ENCODE measurements at places on chromosomes 11 and 22.
A peak's percentile ranks its signal among the peaks of the same experiment; 100 is the strongest.

DNA sequence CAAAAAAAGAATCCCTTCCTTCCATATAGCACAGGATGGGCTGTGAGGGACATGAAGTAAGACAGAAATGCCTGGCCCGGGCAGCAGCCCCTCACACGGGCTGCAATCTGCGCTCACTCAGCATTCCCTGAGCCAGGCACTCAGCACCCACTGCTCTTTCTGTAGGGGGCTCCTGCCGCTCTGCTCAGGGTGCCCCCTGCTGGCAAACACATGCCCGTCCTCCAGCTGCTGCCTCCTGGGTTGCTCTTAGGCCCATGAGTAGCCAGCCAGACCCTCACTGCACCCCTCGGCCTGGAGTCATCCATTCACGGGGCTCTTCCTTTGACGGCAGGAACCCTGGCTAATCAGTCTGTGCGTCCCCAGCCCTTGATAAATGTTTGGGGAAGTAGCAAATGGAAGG lies 6.9 kb downstream of the MCAT start:
- DNase-seq: no peak

GRCh38 chr11:34860034-34860433 lies 56.1 kb downstream of the APIP start:
- no peak for DNase-seq

DNA sequence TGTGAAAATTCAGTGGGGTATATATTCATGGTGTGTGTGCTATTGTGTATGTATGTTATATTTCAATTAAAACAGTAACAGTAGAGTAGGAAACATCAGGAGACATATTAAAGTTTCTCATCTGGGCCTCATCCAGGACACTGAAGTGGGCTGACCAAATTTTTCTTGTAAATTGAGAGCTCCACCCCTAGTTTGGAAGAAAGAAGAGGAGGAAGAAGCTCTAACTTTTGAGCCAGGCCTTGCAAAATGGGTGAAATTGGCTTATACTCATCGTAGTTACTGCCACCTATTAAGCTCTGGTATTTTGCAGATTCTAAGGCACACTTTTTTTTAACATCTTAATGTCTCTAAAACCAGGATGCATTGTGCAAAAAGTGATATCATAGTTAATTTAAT lies 33.7 kb downstream of the TSPAN18 start:
- DNase-seq: no peak

DNA sequence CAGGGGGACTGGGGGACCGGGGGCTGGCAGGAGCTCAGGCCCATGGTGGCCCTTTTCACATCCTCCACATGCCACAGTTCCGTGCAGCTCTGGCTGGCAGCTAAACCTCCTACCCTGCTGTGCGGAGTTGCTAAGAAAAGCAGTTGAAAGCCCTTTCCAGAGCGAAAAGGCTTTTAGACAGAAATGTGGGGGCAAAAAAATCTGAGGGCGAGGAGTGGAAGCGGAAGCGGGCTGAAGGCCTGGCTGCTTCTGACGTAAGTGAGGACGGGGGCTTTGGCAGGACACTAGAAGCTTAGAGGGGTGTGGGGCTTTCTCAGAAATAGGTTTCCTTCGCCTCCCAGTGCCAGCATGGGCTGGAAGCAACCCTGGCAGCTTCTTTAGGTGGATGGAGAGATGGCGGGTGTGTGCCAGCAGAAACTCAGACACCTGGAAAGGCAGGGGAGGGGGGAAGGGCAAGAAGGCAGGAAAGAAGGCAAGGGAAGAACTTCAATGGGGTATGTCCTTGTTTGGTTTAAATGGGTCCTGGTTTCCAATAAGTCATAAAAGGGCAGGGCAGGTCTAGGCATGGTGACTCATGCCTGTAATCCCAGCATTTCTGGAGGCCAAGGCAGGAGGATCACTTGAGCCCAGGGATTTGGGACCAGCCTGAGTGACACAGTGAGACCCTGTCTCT lies 11.2 kb upstream of the DGKZ start:
- no peak for DNase-seq

DNA sequence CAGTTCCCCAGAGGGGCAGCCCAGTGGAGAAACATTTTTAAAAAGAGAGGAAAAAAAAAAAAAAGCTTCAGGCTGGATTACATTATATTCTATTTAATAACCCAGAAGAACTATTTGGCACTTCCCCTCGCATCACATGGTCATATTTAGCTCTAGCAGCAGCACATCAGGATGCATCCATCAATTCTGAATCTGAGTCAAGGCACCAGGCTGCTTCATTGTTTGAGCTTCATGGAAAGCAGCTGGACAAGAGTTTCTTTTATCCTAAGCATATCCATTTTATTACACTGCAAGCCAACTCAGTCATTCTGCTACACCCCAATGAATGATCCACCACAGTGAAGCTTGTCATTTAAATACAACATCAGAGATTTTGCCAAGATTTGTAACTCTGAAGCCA lies 10.0 kb downstream of the SPTY2D1 start:
- DNase-seq: no peak

- DNase-seq: no peak
Observed at GRCh38 chr11:17974246-17974645, 38.6 kb downstream of the SERGEF start.

- DNase-seq: no peak
Observed at GRCh38 chr22:50699756-50700386, 27.2 kb downstream of the SHANK3 start.

DNA sequence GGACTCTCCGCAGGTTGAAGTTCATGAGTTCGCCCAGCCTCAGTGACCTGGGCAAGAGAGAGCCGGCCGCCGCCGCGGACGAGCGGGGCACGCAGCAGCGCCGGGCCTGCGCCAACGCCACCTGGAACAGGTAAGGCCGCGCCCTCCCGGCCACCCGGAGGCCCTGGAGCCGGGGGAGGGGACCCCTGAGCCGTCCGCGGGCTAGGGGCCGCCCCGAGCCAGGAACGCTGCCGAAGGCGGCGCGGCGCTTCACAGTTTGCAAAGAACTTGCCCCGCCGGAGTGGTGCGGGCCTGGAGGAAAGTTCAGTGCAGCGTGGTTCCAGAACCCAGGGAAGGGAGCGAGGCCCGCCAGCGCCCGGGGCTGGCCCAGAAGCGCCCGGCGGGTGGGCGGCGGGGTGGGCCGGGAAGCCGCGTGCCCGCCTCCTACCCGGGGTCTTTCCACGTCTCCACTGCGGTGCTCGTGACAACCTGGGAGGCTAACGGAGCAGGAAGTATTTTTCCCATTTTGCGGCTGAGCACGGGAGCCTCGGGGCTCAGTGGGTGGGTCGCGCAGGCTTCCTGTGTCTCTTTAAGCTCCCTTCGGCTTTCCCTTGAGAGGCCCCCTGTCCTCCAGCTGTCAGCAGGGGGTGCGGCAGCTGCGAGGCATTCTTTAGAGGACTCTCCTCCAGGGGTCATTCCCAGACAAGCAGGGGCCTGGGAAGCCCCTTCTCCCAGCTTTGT lies 635 bp downstream of the PRR5 start:
- DNase-seq: no peak

DNA sequence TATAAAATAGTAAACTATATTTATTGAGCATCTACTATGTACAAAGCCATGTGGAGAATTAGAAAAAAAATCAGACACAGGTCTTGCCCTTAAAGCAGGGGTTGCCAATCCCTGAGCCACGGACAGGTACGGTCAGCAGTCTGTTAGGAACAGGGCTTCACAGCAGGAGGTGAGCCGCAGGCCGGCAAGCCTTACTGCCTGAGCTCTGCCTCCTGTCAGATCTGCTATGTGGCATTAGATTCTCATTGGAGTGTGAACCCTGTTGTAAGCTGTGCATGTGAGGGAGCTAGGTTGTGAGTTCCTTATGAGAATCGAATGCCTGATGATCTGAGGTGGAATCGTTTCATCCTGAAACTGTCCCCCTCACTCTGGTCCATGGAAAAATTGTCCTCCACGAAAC lies 2.1 kb upstream of the RAG2 start:
- no peak for DNase-seq

DNA sequence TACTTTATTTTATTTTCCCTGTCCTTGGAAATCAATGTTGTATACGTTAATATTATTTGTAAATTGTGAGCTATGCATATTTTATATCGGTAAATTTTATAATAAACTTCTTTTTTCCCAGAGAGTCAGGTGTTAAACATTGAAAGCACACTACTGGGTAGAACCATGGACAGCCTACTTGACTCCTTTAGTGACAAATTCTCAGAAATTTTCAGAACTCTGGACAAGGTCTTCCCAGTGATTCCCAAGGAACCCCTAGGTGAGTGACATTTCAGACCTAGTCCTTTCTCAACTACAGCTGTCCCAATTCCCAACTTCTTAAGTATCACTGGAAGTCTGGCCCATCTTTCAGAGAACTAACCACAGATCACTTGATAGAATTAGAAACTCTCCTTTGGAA lies 107.2 kb downstream of the RCN1 start:
- DNase-seq: no peak

- no peak for DNase-seq
Observed at GRCh38 chr11:61095021-61095420, 7.3 kb upstream of the CD5 start.

- DNase-seq: peak; percentile 69
Observed at GRCh38 chr22:29883045-29883774, at the start of gene MTMR3. Gene MTMR3, plus strand, starts transcription at chr22:29883174. Its CDS starts 87,886 bp downstream, at chr22:29971060.

DNA sequence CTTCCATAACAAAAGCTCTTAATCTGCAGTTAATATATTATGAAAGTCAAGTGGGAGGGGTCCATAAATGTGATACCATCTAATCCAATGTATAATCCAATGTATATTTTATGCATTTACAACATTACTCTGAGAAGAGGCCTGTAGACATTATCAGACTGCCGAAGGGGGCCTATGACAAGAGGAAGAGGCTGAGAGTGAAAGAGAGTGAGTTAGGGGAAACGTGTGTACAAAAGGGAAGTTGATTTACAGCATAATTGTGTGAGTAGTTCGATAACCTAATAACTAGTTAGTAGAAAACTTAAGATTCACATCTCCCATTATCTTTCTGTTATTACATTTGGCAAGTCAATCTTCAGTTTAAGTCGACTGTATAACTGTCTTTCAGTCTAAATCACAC lies 86.6 kb downstream of the DDX10 start:
- DNase-seq: no peak

- no peak for DNase-seq
Observed at GRCh38 chr22:27749597-27750225, 51.8 kb downstream of the MN1 start.

- no peak for DNase-seq
Observed at GRCh38 chr22:38927033-38927781, 30.2 kb upstream of the APOBEC3A start.

DNA sequence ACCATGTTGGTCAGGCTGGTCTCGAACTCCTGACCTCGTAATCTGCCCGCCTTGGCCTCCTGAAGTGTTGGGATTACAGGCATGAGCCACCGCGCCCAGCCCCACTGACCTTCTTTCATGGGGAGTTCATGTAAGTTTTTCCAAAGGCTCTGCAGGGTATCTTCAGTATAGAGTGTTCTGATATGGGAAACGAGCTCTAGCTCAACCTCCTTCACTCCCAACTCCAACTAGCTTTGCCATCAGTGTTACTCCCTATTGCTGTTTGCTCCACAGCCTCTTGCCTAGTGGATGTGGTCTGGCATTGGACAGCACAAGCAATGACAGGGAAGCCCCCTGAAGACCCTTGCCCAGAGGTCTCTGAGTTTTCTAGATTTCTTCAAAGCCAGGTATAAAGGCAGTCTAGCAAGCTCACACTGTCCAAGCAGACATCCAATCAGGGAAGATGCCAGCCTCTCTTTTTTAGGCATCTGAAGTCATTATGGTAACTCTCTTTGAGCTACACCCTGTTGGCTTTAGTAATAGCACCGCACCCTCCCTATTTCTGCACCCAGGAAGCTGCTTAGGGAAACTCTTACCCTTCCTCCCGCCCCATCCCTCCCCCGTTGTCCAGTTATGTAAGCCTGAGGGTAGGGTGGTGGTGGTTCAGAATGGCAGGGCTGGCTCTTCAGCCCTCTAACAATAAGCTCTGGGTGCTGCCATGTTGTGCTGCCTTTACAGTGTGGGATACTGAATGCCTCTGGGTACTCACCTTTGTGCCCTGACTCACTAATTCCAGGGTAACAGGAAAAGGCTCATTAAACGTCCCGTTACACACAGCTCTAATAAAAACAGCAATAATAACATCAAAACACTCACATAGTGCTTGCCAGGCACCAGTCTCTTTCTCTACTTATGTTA lies 41.4 kb upstream of the CLDN5 start:
- DNase-seq: no peak

DNA sequence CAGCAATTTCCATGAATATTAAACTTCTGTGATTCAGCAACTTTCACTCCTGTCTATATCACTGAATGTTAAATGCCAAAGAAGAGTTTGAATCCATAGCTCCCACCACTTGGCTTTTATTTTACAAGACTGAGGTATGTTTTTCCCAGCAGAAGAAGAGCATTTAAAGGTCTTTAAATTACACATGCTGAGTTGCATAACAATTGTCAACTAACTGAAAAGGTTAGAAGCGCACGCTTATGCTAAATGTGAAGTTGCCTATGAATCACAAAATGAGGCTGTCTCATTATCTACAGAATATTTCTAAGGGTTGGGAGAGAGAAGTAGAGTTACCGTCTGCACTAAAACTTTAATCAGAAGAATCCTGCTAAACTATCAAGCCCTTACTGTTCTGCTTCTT lies 1086.3 kb downstream of the FAM181B start:
- no peak for DNase-seq

- DNase-seq: peak; percentile 9
Observed at GRCh38 chr11:91230647-91231046, 994.0 kb upstream of the FAT3 start.

DNA sequence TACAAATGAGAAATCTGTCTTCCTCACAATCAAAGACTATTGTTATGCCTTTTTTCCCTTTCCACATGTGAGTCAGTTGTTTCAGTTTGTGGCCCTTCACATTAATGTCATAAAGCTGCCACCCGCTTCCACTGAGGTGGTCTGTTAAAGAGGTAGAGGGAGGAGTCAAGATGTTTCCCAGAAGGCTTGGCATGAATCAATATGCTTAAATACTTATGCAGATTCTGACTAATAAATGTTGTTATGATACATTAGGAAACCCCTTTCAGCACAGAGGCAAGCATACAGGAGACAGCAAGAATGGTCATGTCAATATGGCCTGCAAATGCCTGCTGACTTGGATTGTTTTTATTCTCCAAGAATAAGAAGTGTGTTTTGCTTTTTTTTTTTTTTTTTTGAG lies 6.5 kb downstream of the RTN3 start:
- no peak for DNase-seq

DNA sequence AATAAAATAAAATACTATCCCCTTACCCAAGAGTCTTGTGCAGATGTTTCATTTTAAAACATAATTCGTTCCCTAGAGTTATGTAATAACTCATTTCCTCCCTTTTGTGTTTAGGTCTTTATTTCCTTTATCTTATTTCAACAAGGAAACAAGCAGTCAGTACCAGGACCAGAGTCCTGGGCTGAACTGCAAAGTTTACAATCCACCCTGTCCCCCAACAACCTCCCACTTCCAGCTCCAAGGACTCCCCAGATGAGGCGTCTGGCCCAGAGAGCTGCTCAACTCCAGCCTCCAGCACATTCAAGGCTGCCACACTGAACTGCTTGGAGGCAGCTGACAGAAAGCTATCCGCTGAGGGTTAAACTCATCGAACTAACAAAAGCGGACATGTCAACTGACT lies 4.5 kb downstream of the POLDIP3 start:
- no peak for DNase-seq
